ENCODE measurements at places on chromosomes 2 and 18. TPM values are rescaled to one million over a fixed set of nuclear protein-coding genes. Genes with fewer than 3 reads are reported as not detected.

Gene MAT2A
- total RNA-seq, result 207 TPM

DNA sequence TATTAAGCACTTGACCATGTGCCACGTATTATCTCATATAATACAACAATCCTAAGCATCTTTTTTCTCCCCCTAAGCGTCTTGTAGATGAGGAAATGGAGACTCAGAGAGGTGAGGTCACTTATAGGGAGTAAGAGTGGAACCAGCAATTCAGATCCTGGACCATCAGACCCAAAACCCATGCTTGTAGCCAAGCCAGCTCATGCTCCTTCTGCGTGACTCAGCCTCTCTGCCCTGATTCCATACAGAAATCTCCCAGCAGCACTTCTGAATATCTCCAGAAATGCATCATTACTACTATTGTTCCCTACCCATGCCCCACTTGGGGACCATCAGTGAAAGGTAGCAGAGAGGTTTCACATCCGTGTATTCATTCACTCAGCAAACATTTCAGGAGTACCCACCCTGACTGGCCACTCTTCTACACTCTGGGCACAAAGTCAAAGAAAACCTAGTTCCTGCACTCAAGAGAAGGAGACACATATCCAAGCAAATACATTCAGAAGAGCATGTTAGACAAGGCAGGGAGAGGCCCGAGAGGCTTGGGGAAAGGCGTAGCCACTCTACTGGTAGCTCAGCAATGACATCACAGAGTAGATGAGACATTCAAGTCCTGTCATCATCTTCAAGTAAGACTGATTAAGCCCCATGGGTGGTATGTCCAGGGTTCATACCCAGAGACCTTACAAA is 141.9 kb downstream of the MTCL1 start:
- DNase-seq, result peak; percentile 45

Gene CTNNA2
- not detected for total RNA-seq

DNA sequence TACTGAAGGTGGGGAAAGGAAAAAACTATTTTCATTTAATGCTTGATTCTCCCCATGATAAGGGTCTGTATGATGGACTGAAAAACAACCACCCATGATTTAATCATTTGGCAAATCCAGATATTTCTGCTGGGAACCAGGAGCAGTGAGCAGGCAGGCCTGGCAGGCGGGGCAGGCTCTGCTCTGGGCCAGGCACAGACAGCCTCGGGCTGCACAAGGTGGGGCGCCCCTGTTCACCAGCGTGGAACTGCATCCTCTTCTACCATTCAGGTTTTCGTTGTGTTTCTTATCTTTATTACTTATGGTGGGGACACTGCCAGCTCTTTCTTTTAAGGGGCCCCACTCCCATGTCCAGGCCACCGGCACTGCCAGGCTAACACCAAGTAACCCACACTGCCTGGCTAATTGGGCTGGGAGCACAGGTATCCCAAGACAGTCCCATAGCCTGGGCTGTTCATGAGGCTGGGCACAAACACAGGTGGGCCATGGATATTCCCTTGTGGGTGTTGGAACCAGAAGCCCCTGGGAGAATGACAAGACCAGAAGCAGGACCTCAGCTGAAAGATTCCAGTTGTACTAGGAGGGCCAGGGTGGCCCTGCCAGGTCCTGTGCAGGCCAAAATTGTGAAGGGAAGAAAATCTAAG is 57.1 kb upstream of the RALBP1 start:
- no peak for DNase-seq

DNA sequence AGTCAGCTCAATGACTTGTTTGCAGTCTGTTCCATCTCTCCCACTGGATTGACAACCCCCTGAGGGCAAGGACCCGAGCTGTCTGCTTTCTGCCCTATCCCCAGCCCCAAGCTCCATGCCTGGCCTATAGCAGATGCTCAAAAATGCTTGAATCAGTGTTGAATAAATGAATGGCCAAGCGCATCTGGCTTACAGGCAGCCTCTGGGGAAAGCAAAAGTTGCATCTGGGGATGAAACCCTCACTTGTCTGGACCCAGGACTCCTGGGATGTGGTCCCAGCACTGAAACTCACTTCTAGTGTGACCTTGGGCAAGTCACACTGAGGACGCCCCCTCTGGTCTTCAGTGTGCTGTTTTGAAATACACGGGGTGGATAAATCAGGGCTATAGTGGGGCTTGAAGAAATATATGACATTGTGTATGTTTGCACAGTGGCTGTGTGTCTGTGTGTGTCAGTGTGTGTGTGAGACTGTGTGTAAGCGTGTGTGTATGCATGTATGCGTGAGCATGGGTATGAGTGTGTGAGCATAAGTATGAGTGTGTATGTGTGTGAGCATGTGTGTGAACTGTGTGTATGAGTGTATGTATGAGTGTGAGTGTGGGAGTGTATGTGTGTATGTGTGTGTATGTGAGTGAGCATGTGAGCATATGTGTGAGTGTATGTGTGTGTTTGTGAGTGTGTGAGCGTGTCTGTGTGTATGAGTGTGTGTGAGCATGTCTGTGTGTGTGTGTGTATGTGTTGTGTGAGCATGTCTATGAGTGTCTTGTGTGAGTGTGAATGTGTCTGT is 27.8 kb upstream of the TNS1 start:
- no peak for DNase-seq
